Fibroblast of lung (primary cell): ENCODE measurements at places on chromosomes 5 and 9.

- peak; percentile 47 for DNase-seq
Observed at GRCh38 chr5:142944140-142944539, 174.0 kb downstream of the ARHGAP26 start.

- DNase-seq: no peak
Observed at GRCh38 chr5:114308017-114308416, 53.9 kb upstream of the KCNN2 start.

- DNase-seq: no peak
Observed at GRCh38 chr5:143796753-143797152, 15.2 kb upstream of the HMHB1 start.

DNA sequence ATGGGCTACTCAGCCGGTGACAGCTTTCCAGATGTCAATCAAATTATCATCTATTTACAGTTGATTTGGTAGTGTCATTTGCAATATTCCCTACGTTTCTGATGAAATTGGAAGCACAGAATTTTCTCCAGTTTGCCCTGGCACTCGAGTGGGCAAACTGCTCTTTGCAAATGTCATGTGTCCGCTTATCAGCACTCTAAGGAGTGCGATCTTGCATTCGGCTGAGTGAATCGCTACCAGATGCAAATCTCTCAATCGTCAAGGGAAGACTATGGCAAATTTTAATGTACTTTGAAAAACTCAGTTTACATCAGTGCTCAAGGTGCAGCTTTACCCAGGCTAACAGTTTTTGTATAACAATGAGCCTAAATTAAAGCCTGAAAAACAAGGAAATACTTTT lies 66.8 kb downstream of the BNC2 start:
- DNase-seq: no peak
